AG09319 (cell line): ENCODE measurements at places on chromosomes 1 and 21.

GRCh38 chr1:19739628-19740027 is 60.1 kb downstream of the TMCO4 start:
- DNase-seq, result no peak

- DNase-seq, result no peak
Observed at GRCh38 chr21:31666445-31667010, 7.0 kb downstream of the SOD1 start.

DNA sequence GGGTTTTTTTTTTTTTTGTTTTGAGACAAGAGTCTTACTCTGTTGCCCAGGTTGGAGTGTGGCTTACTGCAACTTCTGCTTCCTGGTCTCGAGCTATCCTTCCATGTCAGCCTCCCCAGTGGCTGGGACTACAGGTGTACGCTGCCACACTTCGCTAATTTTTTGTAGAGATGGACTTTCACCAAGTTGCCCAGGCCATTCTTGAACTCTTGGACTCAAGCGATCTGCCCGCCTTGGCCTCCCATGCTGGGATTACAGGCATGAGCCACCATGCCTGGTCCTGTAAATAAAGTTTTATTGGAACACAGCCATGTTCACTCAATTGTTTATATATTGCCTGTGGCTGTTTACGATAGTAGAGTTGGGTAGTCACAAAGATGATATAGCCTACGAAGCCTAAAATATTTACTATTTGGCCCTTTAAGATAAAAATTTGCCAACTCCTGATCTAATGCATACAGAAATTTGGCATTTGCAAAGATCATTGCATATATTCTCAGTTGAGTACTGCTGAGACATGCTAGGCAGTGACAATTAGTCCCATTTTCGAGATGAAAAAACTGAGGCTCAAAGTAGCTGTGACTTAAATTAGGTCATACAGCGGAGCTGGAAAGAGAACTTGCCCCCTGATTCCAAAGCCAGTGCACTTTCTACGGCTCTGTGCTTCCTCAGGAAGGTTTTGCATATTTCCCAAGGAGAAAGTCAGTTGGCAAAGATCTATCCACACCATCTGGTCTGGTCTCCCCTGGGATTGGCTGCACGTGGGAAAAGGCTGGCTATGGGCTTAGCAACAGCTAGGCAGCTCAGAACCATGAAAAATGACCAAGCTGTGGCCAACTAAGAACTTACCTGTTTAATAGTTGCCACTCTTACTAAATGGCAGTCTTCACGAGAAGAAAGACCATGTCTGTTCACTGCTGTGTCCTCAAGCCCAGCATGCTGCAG is 19.4 kb downstream of the MECR start:
- no peak for DNase-seq

GRCh38 chr1:192705510-192705909 is 69.6 kb downstream of the RGS13 start:
- DNase-seq, result no peak
